ENCODE measurements at places on chromosomes 6 and 20.

- DNase-seq = peak; percentile 90
These were observed at the start of gene ADGB for GRCh38 chr6:146598772-146599405. TSS of gene ADGB (plus strand) at chr6:146598972. CDS start at chr6:146599041, 69 bp downstream.

DNA sequence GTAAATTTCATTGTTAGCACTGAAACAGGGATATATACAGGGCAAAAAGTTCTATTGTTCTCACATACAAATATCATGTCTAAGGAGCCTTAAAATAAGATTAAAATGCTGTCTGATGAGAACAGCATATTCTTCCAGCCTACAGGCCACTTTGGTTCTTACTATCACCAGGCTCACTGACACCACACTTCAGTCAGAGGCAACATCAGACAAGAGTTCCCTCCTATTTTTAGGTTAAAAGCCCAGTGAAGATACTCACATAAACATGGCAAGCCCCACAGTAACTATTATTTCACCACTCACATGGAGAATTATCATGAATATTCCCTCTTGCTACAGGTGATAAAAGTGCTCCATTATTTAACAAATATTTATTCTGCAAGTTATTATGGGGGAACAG, 175.8 kb downstream of the ISM1 start:
- DNase-seq = no peak

DNA sequence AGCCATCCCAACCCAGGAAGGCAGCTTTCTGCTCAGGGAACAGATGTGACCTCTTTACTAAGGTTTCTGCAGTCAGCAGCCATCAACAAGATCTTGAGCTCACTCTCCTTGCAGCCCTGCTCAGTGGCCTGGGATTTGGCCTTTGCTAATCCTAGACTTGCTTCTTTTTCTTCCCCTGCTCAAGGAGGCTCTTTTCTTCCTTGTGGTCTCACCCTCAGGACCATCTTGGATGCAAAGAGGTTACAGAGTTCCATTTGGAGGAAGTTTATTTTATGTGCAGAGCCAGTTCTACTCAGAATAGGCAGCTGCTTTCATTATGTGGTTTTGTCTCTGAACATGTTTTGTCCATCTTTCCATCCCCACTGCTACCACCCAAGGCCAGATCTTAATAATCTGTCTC, 49.3 kb downstream of the RALY start:
- DNase-seq = no peak

GRCh38 chr6:136826216-136826615, 3.8 kb downstream of the PEX7 start:
- no peak for DNase-seq

- no peak for DNase-seq
These were observed 221.5 kb downstream of the PREX1 start for GRCh38 chr20:48606172-48606840.

- DNase-seq = no peak
These were observed 500.3 kb upstream of the PTCHD4 start for GRCh38 chr6:48611332-48611731.

GRCh38 chr20:13089950-13090469, 81.2 kb downstream of the SPTLC3 start:
- no peak for DNase-seq

GRCh38 chr6:126307849-126308248, 32.1 kb upstream of the CENPW start:
- no peak for DNase-seq

DNA sequence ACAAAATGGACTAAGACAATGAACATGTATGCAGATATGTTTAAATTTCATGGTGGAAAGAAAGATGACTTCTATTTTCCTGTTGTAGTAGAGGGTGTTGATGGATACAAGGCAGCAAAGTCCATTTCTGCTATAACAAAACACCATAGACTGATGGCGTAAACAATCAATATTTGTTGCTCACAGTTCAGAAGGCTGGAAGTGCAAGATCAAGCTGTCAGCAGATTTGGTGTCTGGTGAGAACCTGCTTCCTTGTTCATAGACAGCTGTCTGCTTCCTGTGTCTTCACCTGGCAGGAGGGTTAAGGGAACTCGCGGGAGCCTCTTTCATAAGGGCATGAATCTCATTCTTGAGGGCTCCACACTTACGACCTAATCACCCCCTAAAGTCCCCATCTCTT, 83.0 kb upstream of the ELOVL5 start:
- no peak for DNase-seq

GRCh38 chr20:24909861-24910260, 39.2 kb upstream of the CST7 start:
- no peak for DNase-seq

DNA sequence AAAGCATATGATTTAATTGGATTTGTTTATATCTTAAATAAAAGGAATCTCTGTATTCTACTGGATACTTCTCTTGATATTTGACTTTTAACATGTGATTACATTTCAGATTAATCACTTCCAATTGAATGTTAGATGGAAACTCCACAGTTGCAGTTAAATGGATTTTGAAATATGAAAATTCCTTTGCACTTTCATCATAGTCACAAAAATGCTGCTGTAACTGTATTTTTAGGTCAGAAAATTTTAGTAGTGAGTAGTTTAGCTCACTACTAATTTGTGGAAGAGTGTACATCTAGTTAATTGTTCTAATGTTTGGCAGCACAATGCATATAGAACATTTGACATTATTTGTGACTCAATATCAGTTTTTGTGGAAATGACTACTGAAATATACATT, 26.8 kb downstream of the PTCHD4 start:
- DNase-seq = no peak

GRCh38 chr20:6644813-6645628, 122.5 kb upstream of the BMP2 start:
- DNase-seq = no peak

GRCh38 chr6:21348504-21349195, 244.9 kb upstream of the SOX4 start:
- peak; percentile 51 for DNase-seq

DNA sequence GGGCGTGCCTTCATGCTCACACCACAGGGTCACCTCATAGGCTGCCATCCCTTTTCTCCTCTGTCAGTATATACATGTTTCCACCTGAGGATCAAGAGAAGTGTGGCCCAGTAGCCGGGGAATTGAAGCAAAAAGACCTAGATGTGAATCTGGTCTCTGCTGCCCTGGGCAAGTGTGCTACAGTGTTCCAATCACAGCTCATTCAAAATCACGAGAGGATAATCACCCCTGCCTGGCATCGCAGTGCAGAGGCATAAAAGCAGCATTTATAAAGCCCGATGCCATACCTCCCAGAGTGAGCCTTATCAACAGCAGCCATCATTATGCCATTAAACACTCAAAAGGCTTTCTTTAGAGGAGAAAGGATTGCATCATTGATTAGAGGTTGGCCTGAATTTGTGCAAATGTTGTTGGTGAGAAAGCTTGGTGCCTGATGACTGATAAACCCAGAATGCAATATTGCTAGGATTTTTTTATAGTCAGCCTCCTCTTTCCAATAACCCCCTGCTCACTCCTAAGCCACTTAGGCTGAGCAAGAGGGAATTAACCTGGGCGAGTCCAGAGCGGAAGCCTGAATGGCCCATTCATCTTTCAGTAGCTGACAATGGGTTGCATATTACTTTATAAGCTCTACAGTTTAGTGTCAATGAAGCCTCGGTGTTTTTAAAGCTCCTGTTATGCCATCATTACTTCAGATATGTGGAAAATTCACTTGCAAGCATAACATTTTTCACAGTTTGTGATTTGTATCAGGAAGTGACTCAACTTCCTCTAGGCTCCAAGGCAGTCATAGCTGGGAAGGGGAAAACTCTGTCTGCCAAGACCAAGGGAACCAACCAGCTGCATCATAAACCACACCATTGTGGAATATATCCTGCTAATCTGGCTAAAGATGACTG, 92.5 kb upstream of the NXT1 start:
- no peak for DNase-seq

- no peak for DNase-seq
These were observed 138.5 kb downstream of the UST start for GRCh38 chr6:148885136-148885865.

DNA sequence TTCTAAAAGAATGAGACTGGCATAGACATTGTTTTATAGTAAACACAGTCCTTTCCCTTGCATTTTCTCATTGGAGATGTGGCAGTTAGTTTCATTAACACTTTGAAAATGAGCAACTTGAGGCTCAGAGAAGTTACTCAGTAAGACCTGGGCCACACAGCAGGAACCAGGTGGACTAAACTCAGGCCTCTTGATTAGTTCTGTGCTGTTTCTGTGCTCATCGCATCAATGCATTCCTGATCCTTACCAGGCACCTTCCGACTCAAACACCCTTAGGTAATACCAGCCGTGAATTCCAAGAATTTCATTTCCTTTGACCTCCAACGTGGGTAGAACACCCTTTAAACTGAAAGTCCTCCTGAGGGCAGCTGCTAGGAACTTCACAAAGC, 362.8 kb downstream of the ESR1 start:
- no peak for DNase-seq

DNA sequence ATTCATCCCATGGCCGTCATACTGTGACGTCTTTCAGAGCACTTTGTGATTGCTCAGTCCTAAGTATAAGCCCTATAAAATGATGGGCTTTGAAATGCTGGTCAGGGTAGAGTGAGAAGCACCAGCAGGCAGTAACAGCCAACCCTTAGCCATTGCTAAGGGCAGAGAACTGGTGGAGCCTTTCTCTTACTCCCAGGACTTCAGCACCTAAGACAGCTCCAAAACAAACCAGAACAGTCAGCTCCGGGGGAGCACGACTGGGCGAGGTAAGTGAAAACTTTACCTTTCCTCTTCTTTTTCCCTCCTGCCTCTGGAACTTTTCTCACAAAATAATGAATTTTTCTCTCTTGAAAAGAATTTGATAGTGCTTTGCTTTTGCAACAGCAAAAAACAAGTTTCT, at the start of gene VIP:
TSS of gene VIP (plus strand) at position 104 of the 400 bp plus-strand sequence. CDS start 1,381 bp downstream, outside the sequence.
- DNase-seq = peak; percentile 54

GRCh38 chr20:48163505-48163904, 378.2 kb upstream of the SULF2 start:
- DNase-seq = no peak

- DNase-seq = no peak
These were observed 79.4 kb downstream of the SNX5 start for GRCh38 chr20:17889226-17889625.

DNA sequence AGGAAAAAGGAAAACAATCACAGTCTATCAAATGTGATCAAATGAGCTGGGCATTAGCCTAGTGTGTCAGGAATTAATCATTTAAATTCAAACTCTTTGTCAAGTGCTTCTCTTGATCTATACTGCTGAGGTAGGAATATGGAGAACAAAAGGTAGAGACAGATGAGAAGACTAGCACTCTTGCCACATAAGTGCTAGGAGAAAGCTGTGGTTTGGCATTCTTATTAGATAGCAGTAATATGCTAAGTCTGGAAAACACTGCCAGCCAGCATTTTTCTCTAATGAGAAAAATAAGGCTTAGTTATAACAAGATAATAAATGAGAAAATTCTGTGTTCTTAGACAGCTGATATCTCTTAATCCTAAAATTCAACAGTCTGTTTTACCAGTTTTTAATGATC, 38.9 kb downstream of the ORC3 start:
- DNase-seq = no peak

DNA sequence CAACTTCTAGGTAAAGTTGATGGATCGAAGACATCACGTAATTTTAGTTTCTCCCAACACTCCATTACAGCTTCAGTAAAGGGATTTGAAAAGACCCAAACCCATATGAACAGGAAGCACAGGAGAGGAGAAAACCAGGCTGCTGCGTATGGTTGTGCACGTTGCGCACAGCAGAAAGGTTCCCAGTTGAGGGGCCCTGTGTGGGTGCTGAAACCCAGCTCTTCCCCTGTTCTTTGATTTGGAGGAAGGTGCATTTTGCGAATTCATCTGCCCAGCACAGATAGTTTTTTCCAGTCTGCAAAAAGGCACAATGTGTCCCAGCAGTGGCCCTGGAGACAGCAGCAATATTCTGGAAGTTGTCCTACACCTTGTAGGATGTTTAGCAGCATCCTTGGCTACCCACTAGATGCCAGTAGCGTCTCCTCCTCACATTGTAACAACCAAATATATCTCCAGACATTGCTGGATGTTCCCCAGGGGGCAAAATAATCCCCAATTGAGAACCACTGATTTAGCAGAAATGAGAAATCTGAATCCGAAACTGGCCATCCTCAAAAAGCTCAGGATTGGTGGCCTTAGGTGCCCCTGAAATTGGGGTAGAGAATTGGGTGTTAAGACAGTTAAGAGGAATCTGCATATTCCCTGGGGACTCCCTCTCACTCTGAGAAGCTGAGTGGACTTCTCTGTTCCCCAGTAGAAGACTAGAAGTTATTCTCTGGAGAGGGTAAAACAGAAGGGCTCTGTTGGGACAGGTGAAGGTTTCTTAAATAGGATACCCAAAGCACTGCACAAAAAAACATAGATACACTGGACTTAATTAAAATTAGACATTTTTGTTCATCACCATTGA, 12.2 kb downstream of the SUN5 start:
- no peak for DNase-seq

- no peak for DNase-seq
These were observed 12.8 kb upstream of the HLA-F start for GRCh38 chr6:29710281-29710941.

DNA sequence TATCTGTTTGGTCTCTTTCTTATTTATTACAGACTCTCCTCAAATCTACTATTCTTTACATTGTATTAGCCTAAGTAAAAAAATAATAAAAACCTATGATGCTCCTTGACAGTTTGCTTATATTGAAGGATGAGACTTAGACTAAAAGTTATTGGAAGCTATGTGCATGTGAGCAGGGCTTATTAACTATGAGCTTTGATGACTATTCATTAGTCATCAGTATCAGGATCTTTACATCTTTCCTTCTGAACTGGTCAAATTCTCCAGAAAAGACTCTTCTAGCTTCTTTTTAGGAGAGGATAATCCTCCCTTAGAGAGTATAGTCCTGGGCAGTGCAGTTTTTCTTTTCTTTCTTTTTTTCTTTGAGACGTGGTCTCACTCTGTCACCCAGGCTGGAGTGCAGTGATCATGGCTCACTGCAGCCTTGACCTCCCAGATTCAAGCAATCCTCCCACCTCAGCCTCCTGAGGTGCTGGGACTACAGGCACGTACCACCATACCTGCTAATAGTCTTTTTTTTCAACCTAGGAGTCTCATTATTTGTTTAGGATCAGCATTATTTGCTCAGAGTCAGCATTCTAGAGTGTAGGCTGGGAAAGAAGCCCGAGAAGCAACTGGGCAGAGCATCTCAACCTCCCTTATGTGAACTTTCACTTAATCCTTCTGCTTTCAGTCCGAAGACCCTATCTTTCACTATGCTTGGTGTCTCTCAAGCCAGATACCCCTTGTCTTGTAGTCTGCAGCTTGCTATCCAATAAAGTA, 37.1 kb upstream of the YWHAB start:
- no peak for DNase-seq

DNA sequence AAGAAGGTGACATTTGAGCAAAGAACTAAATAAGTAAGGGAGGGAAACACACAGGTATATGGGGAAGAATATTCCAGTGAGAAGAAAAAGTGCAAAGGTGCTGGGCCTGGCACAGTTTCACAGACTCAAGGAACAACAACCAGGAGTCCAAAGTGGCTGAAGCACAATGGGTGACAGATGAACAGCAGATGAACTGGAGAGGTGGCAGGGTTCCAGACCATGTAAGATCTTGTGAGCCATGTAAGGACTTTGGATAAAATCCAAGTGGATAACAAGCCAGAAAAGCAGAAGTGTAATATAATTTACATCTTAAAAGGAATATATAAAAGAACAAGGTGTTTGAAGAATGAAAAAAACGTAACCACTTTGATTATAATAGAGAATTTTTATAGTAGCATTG, 87.9 kb downstream of the MMS22L start:
- DNase-seq = no peak

GRCh38 chr6:153852481-153852880, 186.6 kb upstream of the OPRM1 start:
- DNase-seq = no peak

- DNase-seq = no peak
These were observed 381.6 kb upstream of the CNR1 start for GRCh38 chr6:88547768-88548167.

All from nephron progenitor cell (in vitro differentiated cells).